ENCODE measurements at places on chromosomes 1 and 21.

- DNase-seq: no peak
Observed at GRCh38 chr1:182965096-182965495, 12.1 kb upstream of the SHCBP1L start.

DNA sequence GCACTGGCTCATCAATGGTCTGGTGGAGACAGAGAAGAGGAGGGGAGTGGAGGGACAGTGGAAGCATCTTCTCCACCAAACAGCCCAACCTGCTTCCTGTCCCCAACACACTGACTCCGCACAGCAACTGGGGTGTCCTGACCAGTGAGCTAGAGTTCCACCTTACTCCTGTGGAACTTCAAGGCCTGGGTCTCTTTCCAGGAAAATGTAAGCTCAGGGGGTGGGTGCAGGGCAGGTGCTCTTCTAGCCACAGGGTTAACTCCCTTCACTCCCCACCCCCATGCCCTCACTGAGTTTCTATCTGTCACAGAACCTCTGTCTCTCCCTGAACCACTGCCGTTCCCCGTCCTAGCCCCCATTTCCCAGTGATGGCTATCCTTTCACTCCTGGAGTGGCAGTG lies 876 bp downstream of the MOB3C start:
- no peak for DNase-seq

GRCh38 chr21:35563885-35564451 lies 496.4 kb downstream of the SETD4 start:
- peak; percentile 100 for DNase-seq

GRCh38 chr1:116954440-116954839 lies 44.7 kb downstream of the PTGFRN start:
- no peak for DNase-seq

DNA sequence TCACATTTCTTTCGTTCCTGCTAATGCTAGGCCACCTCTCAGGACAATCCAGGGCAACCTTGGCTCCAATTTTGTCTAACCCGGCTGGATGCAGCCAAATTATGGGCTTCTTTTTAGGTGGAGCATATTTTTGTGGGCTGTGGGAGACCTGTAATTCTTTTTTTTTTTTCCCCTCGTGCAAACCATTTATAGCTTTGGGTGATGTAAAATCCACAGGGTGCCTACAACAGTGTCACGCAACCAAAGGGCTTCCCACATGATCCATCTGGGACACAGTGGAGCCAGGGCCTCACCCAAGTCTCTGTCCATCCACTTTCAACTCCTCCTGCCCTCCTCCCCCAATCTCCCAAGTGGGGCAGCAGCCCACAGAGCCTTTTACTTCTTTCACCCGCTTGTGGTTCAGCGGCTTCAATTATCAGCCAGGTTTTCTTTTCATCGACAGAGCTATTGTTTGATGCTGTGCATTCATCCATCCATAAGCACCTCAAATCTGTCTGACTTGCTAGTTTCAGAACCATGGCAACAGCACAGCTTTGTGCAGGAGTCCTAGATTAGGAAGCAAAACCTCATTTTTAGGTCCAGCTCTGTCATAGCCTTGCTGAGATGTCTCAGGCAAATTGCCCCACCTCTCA lies 10.0 kb upstream of the OVAAL start:
- no peak for DNase-seq

- DNase-seq: no peak
Observed at GRCh38 chr1:11044086-11044848, 2.8 kb downstream of the MASP2 start.

DNA sequence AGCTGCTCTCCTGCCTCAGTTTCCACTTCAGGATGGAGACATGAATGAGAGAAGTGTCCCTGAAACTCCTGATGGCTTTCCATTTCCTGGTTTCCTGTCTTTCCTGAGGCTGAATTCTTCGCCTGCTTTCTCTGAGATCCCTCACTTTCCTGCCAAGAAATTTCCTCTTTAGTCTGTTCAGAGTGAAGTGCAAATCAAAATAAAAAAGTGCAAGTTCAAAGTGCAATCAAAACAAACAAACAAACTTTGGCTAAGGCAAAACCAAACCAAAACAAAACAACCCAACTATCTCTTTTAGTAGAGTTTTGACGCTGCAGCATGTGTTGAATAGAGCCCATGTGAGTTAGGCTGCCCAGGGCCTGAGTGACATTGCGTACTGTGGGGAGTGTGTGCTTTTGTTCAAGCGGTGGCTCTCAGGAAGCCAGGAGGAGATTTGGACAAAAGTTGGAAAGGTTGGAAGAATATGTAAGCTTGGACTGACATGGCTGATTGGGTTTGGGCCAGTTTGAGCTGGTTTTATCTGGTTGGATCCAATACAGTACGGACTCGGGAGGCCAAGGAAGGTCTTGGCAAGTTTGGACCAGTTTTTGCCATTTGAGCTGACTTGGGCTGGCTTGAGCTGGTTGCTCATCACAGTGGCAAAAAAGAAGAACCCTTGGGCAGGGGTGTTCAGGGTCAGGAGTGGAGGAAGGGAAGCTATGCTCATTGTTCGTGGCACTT lies 61.1 kb upstream of the TINAGL1 start:
- no peak for DNase-seq

GRCh38 chr1:19414515-19415121 lies 70.7 kb downstream of the CAPZB start:
- no peak for DNase-seq

DNA sequence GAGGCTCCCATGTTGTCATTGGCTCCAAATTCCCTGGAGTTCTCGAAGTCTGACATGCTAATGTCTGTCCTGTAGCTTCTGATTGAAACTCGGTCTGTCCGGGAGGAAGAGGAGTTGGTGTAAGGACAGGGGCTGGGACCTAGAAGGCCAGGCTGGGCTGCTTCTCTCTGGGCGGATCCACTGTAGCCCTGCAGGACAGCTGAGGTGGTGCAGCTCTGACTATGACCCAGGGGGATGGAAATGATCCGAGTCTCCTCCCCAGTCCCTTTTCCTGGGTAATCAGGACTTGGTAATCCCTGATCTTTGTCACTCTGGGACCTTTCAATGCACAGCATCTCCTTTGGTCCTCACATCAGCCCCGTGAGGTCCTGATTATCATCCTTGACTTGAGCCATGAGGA lies 10.0 kb upstream of the FCMR start:
- no peak for DNase-seq

- no peak for DNase-seq
Observed at GRCh38 chr1:118931876-118932275, 56.3 kb downstream of the TBX15 start.

DNA sequence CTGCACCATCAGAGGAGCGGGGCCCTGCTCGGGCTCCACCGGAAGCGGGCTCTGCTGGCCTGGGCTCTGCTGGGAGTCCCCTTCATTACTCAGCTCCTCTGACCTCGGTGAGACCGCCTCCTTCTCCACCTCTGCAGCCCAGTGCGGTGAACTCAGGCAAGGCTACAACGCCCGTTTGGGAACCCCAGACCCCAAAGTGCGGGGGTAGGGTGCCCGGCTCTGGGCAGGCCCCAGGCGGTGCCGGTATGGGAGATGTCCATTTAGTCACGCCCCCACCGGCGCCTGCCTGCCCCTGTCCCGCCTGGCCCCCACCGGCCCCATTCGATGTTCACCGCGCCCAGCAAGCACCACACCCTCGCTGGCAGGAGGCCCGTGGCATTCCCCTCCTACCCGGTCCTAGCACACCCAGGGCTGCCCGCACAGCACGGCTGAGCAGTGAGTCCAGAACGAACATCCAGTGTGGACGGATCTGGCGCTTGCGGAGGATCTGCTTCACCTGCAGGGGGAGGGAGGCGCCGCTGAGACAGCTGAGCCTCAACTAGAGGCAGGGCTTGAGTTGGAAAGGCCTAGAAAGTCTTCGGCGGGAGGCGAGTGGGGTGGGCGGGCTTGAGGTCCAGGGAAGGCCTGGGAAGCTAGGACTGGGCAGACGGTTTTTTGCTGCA lies 10.0 kb downstream of the MAP3K6 start:
- DNase-seq: no peak

GRCh38 chr21:21111309-21111920 lies 113.2 kb downstream of the NCAM2 start:
- no peak for DNase-seq

DNA sequence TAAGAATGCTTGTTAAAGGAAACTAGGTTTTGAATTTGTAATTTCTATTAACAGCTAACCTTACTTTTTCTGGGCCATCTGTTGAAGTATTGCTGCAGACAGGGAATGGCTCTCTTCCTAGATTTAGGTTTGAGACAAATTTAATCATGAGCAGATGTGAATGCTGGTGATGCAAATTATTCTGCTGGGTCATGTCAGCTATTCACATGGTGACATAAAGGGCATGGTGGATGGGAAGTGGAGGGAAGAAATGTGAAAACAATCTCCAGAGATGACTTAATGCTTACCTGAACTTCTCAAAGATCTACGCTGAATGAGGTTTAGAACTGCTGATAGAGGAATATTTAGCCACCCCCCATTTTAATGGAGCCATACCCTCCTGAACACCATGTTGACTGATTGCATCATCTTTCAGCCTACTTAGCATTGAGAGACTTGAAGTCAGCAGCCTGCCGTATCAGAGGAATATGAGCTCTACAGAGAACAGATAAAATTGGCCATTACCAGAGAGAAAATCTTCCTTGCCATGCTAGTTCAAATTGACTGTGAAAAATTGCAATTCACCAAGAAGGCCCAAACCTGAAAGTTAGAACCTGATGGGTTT lies 138.8 kb downstream of the HHAT start:
- no peak for DNase-seq

DNA sequence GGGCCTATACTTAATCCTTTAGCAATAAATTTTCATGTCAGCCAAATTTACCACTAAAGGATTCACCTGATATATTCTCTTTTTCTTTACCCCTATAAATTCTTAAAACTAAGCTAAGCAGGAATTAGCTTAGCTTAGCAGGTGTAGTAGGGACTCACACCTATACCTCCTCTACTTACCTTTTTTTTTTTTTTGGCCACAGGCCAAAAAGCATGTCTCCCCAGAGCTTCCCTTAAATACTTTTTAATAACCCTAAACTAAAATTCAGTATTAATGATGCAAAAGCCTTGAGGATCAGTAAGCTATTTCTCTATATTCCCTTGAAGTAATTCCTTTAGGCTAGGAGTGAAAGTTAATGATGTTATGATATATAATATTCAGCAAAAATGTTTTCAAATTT lies 23.2 kb downstream of the PEA15 start:
- DNase-seq: no peak

GRCh38 chr1:228169345-228169744 lies 3.7 kb downstream of the IBA57 start:
- DNase-seq: no peak

DNA sequence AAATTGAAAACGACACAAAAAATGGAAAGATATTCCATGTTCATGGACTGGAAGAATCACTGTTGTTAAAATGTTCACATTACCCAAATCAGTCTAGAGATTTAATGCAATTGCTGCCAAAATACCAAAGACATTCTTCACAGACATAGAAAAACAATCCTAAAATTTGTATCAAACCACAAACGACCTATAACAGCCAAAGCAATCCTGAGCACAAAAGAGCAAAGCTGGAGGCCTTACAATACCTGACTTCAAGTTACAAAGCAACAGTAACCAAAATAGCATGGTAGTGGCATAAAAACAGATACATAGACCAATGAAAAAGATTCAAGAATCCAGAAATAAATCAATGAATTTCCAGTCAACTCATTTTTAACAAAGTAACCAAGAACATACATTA lies 1077.3 kb downstream of the KCNT2 start:
- peak; percentile 42 for DNase-seq

- no peak for DNase-seq
Observed at GRCh38 chr1:101483982-101484688, 247.3 kb downstream of the S1PR1 start.

GRCh38 chr1:47675047-47675675 lies 237.3 kb downstream of the FOXD2 start:
- no peak for DNase-seq

- DNase-seq: no peak
Observed at GRCh38 chr1:10856176-10856683, 59.8 kb upstream of the CASZ1 start.

- DNase-seq: peak; percentile 33
Observed at GRCh38 chr1:225554216-225554812, 98.6 kb downstream of the ENAH start.

DNA sequence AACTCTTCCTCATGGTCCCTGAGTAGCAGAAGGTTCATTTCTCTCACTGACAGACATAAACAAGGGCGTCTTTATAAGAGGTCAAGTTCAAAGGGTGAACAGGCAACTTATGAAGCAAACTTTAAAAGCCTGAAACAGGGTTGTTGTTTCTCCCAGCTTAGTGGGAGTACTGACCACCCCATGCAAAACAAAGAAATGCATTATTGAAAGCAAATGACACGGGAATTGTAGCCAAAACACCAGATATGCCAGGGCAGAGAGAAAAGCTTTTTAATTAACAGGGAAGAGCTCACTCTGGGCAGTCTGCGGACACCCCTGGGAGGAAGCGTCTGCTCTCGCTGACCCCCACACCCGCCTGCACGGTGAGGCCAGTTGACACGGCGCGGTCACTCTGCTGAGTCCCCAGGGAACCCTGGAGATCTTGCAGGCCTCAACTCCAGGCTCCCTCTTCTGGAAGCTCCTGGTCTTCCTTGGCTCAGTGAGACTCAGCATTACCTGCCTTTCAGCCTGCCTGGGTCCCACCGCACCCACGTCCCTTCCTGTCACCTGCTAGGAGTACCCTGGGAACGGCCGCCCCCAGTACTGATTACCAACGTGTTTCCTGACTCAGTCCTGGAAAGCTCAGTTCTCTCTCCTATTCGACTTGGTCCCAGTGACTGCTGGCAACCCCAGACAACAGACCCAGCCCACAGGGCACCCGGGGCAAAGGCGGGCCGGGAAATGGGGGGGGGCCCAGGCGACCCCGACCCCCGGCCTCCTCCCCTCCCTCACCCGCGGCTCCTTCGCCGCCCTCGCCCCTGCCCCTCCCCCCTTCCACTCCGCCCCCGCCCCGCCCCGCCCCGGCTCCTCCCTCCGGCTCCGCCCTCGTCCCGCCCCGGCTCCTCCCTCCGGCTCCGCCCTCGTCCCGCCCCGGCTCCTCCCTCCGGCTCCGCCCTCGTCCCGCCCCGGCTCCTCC lies 972 bp downstream of the CFAP410 start:
- peak; percentile 64 for DNase-seq

GRCh38 chr21:41164981-41165655 lies 2.8 kb upstream of the BACE2 start:
- peak; percentile 30 for DNase-seq

GRCh38 chr1:165444897-165445370 lies at the start of gene RXRG:
Gene RXRG, minus strand, starts transcription at chr1:165445126. Its CDS starts 233 bp downstream, at chr1:165444893.
- peak; percentile 13 for DNase-seq

Measured in fibroblast of skin of back (primary cell).